ENCODE measurements at places on chromosomes 5 and 9.

DNA sequence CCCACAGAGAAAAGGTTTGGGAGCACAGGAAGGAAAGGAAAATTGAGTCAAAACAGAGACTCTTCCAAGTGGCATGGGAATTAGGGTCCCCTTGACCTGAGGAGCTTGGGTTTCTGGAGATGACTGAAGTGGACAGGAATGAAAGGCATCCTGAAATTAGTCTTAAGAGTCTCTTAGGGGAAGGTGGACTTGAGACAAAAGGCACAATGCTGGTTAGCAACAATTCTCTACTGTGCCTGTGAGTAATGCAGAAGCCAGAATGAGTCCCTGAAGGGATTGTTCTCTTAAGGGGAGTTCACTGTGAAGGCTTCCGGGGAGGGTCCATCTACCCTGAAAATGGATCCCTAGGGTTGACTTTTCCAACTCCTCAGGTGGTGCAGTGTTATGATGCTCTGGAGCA, 58.4 kb upstream of the FOXE1 start:
- no peak for DNase-seq

- no peak for DNase-seq
These were observed 152.2 kb downstream of the TMEM161B start for GRCh38 chr5:88116396-88116795.

GRCh38 chr9:20651939-20652338, 29.6 kb upstream of the MLLT3 start:
- DNase-seq, result no peak

GRCh38 chr5:113117543-113118115, 141.0 kb downstream of the DCP2 start:
- no peak for DNase-seq

DNA sequence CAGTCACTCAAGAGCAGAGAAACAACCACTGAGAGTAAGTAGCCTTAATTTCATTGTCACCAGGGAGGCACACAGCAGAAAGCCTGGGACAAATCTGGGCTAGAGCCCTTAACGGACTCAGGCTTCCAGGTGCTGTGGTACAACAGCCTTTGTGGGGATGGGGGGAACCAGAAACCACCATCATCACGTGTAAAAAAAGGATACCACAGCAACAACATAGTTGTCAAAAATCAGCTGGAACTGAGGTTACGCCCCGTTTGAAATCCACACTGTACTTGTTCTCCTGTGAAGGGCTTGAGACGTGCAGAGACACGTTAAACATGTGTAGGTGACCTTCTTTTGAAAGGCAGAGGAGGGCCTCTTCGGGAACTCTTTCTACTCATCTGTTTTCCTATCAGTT, 16.6 kb upstream of the PLPP1 start:
- no peak for DNase-seq

GRCh38 chr5:5736007-5736406, 313.5 kb downstream of the ICE1 start:
- no peak for DNase-seq

DNA sequence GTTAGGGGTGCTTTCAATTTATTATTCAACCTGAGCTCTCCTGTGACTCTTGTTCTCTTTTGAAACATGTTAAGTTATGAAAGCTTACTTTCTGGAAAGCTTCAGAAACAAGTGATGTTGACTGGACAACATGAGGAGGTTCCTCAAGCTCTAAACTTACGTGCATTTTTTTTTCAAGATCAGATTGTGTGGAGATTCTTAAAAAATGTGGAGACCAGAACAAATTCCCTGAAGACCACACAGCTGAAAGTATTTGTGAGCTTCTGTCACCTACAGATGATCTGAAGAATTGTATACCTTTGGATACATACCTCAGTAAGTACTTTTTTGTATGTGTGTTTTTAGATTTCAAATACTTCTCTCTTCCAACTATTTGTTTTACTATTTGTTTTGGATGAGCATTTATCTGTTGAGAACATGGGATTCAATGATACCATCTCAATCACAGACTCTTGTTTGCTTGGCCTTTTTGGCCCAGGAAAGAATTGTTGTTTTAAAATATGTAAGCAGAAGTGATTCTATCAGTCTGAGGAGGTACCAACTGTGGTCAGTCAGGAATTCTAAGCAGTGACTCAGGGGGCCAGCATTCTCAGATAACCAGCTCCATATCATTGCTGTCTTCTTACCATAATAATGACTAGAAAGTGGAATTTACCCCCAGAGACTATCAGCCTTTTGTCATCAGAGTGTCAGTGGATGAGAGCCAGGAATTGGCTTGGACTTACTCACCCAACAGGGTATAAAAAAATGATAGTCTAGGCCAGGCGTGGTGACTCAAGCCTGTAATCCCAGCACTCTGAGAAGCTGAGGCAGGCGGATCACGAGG, 34.4 kb upstream of the GLIPR2 start:
- DNase-seq, result no peak

GRCh38 chr9:137007108-137007815, 10.9 kb upstream of the CLIC3 start:
- no peak for DNase-seq

DNA sequence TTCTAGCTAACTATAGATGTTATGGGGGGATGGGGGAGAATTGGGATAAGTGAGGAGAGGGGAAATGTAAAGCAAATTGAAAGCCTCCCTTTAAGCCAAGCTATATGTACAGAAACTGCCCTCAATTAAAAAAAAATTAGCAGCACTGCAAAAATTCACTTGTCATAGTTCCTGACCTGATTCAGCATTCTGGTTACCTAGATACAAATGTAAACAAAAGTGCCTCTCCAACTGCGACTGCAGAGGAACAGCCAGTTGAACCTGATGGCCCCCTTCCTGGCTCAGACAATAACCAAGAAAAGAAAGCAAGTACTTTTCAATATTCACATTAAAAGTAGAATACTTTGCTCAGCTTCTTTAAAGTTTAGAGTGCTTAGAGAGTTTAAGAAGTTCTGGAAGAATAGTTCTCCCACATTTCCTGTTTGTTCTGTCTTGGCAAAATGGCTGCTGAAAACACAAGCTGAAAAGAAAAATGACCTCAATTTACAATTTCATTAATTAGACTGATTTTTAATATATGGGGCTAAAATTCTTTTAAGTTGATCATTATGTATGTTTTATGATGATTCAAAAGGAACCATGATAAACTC, 1.5 kb downstream of the FAM81B start:
- DNase-seq, result no peak

DNA sequence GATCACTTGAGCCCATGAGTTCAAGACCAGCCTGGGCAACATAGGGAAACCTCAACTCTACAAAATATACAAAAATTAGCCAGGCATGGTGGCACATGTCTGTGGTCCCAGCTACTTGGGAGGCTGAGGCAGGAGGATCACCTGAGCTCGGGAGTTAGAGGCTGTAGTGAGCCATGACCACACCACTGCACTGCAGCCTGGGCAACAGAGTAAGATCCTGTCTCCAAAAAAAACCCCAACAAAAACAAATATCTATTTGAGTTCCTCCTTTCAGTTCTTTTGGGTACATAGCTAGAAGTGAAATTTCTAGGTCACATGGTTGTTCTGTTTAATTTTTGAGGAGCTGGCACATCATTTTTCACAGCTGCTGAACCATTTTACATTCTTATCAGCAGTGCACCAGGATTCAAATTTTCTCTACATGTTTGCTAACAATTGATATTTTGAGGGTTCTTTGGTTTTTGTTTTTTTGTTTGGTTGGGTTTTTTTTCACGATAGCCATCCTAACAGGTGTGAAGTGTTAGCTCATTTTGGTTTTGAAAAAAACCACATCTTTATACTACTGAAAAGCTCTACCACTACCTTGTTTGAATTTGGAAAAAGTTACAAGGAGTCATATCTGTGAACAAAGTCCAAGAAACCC, 176.9 kb upstream of the SLC12A2 start:
- DNase-seq, result no peak
